SK-N-DZ (cell line): ENCODE measurements at places on chromosomes 3 and 15.

DNA sequence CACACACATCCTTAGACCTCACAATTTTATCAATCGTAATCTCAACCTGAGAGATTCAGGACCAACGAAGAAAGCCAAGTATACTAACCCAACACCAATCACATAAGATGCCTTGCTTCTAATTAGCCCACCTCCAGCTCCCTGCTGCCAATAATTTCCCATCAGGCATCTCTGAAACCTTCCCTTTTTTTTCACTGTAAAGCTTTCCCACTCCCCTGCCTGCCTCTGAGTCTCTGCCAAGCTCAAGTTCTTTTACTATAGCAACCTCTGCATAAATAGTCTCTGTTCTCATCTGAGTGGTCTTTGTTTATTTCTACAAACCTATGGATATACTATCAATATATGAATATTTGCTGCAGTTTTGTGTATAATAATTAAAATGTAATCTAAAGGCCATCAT lies 86.5 kb downstream of the PIK3CB start:
- DNase-seq: no peak

DNA sequence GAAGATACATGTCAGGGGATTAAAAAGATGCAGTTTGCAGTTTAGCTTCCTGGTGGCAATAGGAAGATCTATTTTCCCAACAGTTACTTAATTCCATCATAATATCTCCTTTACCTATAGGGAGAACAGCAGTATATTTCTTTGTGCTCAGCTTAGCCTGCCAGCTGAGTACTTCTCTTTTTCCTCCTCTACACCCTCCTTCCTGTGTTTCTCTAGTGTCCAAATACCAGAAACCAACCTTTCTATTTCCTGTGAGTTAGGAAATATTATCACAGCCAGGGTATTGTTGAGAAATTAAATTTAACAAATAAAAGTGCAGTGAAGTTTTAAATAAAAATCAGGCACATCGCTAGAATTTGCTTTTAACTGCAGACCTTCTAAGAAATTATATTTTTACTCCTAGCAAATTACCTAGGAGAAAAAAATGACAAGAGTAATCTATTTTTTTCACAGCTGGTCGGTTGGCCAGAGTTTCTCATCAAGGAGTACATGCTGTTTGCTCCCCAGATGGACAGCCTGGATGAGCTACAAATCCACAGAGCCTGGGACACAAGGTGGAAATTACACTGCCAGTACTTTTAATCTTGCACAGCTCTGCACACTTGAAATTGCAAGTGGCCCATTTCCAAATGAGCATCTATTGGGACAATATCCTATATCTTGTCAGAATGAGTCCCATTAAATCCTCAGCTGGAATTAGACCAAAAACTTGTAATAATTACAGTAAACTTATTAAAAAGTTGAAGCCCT lies 185.2 kb upstream of the CFAP20DC start:
- DNase-seq: no peak

- DNase-seq: peak; percentile 49
Observed at GRCh38 chr15:101615986-101616848, 36.0 kb downstream of the TM2D3 start.

GRCh38 chr3:9206287-9206686 lies 43.2 kb downstream of the SRGAP3 start:
- no peak for DNase-seq

DNA sequence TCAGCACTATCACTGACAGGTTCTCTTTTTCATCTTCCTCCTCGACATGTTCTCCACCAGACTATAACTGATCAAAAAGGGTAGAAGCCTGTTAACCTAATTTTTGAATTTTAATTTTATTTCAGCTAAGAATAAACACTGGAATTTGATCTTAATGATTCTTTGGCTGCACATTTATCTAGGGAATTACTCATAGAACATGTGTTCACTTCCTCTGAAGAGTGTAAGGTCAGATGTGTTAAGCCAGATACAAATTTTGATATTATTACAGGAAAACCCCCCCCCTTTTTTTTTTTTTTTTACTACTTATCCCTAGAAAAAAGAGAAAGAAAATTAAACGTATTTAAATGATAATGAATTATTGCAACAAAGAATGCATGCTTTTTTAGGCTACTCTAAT lies 15.0 kb downstream of the DCBLD2 start:
- DNase-seq: no peak

DNA sequence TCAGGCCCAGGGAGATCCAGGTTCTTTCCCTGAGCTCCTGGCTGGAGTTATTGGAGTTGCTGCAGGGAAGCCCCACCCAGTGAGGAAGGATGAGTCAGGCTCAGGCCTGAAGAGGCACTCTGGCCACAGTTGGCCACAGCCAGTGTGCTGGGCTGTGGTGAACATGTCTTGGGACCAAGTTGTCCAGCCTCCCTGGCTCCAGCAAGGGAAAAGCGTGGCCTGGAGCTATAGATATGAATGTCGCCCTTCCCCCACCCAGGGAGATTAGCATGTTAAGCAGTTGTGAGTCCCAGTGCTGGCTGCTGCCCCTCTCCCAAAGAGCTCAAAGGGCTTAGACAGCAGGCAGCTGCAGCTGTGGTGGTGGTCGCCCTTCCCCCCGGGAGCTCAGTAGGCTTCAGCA lies 963.2 kb downstream of the ROBO2 start:
- no peak for DNase-seq

DNA sequence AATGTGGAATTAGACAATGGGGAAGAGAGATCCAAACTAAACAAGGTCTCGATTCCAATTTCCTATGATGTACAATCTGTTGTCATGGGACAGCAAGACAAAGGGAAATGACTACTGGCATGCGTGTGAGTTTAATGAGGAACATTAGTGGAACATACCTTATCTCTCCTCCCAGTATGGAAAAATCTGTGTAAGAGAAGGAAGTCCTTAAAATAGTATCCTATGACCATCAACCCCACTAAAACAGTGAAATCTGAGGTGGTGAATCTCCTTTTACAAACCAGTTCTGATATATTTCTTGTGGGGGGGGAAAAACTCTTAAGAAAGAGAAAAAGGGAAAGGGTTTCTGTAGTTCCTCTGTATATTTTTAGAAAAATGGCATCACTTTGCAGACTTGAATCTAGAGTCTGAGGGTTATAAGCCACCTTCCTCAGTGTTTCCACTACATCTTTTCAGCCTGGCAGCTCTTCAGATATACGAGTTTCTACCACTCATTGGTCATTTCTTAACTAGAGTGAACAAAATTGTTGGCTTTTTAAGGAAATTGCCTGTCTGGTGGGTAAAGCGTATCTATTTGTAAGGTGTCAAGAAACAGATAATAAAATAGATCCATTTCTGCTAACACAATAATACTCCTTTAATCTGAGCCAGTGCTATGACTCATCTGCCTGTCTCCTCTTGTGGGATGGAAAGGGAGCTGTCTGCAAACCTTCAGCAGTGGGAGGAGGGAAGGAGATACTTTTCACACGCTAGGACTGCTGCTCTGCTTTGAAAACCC lies 3.0 kb upstream of the TNFAIP8L3 start:
- DNase-seq: no peak
